Gastroesophageal sphincter (tissue), 4 donors: ENCODE measurements at places on chromosomes 7 and 10. TPM values are rescaled to one million over a fixed set of nuclear protein-coding genes. Genes with fewer than 3 reads are reported as not detected.

The CLIP2 gene
- total RNA-seq = 23.0 TPM

The CYTH3 gene
- total RNA-seq = 32.2 TPM

The CFAP69 gene
- total RNA-seq = 6.1 TPM

The LRRD1 gene
- 0.13 TPM for total RNA-seq

The LRRC18 gene
- not detected for total RNA-seq

The R3HCC1L gene
- 9.0 TPM for total RNA-seq

The UTF1 gene
- not detected for total RNA-seq

The POM121 gene
- 22.1 TPM for total RNA-seq

The CPSF4 gene
- total RNA-seq = 28.0 TPM

The ANKRD61 gene
- not detected for total RNA-seq

The SPOCK2 gene
- total RNA-seq = 9.0 TPM

The HSPA14 gene
- total RNA-seq = 8.9 TPM

The FAM25A gene
- total RNA-seq = not detected

The DEPP1 gene
- total RNA-seq = 153 TPM

The ZNF467 gene
- 9.3 TPM for total RNA-seq

The ADAMTS14 gene
- total RNA-seq = 0.27 TPM

The CLRN3 gene
- not detected for total RNA-seq

The AKAP9 gene
- total RNA-seq = 47.7 TPM

The GIMAP4 gene
- total RNA-seq = 42.1 TPM

The TMEM184A gene
- 0.31 TPM for total RNA-seq

The HIP1 gene
- 27.1 TPM for total RNA-seq

The MTPN gene
- 79.0 TPM for total RNA-seq

The NXPH1 gene
- not detected for total RNA-seq

The KAZALD1 gene
- 0.45 TPM for total RNA-seq

The MRPS17 gene
- 11.2 TPM for total RNA-seq

The STEAP4 gene
- total RNA-seq = 68.2 TPM

The PDZD7 gene
- total RNA-seq = 0.54 TPM

The CH25H gene
- 16.8 TPM for total RNA-seq

The SEMA4G gene
- 2.2 TPM for total RNA-seq

The CHST3 gene
- 35.2 TPM for total RNA-seq

The PARD3 gene
- 115 TPM for total RNA-seq

The CFAP43 gene
- total RNA-seq = 0.16 TPM

The PLPP4 gene
- total RNA-seq = not detected

The LBX1 gene
- not detected for total RNA-seq

The AOAH gene
- 7.6 TPM for total RNA-seq

The PRPS1L1 gene
- not detected for total RNA-seq

The CNPY1 gene
- not detected for total RNA-seq

The XPNPEP1 gene
- 35.5 TPM for total RNA-seq

The COBL gene
- 31.9 TPM for total RNA-seq

The SLC26A5 gene
- total RNA-seq = not detected

The HTR7 gene
- total RNA-seq = 7.9 TPM

The ITPRID1 gene
- total RNA-seq = 0.49 TPM

The ADK gene
- 23.3 TPM for total RNA-seq

The MTERF1 gene
- total RNA-seq = 8.7 TPM

The CC2D2B gene
- 3.0 TPM for total RNA-seq

The AGR3 gene
- 5.9 TPM for total RNA-seq

The AGAP9 gene
- 11.7 TPM for total RNA-seq

The AMZ1 gene
- total RNA-seq = 0.62 TPM

The NCF1 gene
- 0.93 TPM for total RNA-seq
